ENCODE measurements at places on chromosomes 2 and 18. TPM values are rescaled to one million over a fixed set of nuclear protein-coding genes. Genes with fewer than 3 reads are reported as not detected.

Gene SETBP1
- total RNA-seq, result 8.5 TPM

Gene KLHL41
- total RNA-seq, result 0.40 TPM

Gene RAB12
- total RNA-seq, result 29.4 TPM

Gene PROKR1
- total RNA-seq, result not detected

Gene AFF3
- total RNA-seq, result 0.96 TPM

Gene SLC16A14
- 3.8 TPM for total RNA-seq

Gene UGT1A3
- total RNA-seq, result 0.28 TPM

Gene SIX2
- total RNA-seq, result 0.12 TPM

Gene MERTK
- 5.4 TPM for total RNA-seq

Gene GALNT13
- total RNA-seq, result 0.04 TPM

Gene CBLN2
- total RNA-seq, result not detected

Gene ABCG5
- total RNA-seq, result not detected

Gene CD302
- 1.6 TPM for total RNA-seq

Gene RAB6C
- not detected for total RNA-seq

Gene CYP27C1
- 1.8 TPM for total RNA-seq

Gene KRTCAP3
- total RNA-seq, result 26.0 TPM

Gene MYO5B
- 29.6 TPM for total RNA-seq

Gene TOGARAM2
- total RNA-seq, result 0.16 TPM

Gene WDSUB1
- total RNA-seq, result 7.5 TPM

Gene TMEM127
- 34.3 TPM for total RNA-seq

Gene TIA1
- 45.8 TPM for total RNA-seq

Gene NETO1
- not detected for total RNA-seq

Gene FZD7
- total RNA-seq, result 3.0 TPM

Gene KCNE4
- total RNA-seq, result 0.12 TPM

Gene FNDC4
- total RNA-seq, result 8.5 TPM

Gene FAP
- 1.3 TPM for total RNA-seq

Gene ARHGAP28
- total RNA-seq, result 2.4 TPM

Gene CCBE1
- 0.40 TPM for total RNA-seq

Gene ANKRD53
- total RNA-seq, result 0.40 TPM

Gene CD226
- total RNA-seq, result 0.44 TPM

Gene BBS5
- 3.5 TPM for total RNA-seq

Gene MOCOS
- total RNA-seq, result 16.0 TPM

Gene C1QL2
- total RNA-seq, result not detected

Gene GLI2
- 0.72 TPM for total RNA-seq

Gene IL18RAP
- total RNA-seq, result 0.64 TPM

Gene EDAR
- total RNA-seq, result 4.8 TPM

Gene SERPINB2
- total RNA-seq, result 139 TPM

Gene ADRA2B
- not detected for total RNA-seq

Gene SUPT7L
- 11.7 TPM for total RNA-seq

Gene CYP27A1
- 4.9 TPM for total RNA-seq

Gene POTEE
- 0.12 TPM for total RNA-seq

Gene ANKRD30BL
- total RNA-seq, result not detected

Gene NRP2
- 20.0 TPM for total RNA-seq

Gene FARSB
- 24.2 TPM for total RNA-seq

Gene DCDC2C
- not detected for total RNA-seq

Gene ACMSD
- total RNA-seq, result not detected

Gene ALK
- 0.04 TPM for total RNA-seq

Data from esophagus mucosa (tissue), 1 donor.